Cortex of kidney (tissue), 1 donor: ENCODE measurements at places on chromosomes 7 and 10.

- no peak for DNase-seq
Measured at GRCh38 chr10:33310853-33311252, 23.6 kb downstream of the NRP1 start.

DNA sequence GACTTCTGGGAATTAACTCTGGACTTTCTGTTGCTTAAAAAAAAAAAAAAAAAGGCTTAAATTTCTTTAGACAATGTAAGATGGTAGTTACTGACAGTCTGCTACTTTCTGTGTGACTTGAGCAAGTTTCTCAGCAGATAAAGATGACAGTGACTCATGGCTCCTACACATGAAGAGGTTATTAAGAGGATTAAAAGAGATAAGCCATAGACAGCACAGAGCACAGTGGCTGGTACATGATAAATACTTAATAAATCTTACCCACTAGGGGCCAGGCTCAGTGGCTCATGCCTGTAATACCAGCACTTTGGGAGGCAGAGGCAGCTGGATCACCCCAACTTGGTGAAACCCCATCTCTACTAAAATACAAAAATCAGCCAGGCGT is 174.8 kb downstream of the JAZF1 start:
- no peak for DNase-seq

- no peak for DNase-seq
Measured at GRCh38 chr7:127901895-127902703, 129.1 kb downstream of the LRRC4 start.

GRCh38 chr10:87594864-87595263 is 64.8 kb upstream of the PAPSS2 start:
- DNase-seq, result no peak

GRCh38 chr7:103680161-103681144 is 234.4 kb upstream of the SLC26A5 start:
- DNase-seq, result no peak

- DNase-seq, result no peak
Measured at GRCh38 chr10:31962826-31963588, 34.4 kb upstream of the ARHGAP12 start.

DNA sequence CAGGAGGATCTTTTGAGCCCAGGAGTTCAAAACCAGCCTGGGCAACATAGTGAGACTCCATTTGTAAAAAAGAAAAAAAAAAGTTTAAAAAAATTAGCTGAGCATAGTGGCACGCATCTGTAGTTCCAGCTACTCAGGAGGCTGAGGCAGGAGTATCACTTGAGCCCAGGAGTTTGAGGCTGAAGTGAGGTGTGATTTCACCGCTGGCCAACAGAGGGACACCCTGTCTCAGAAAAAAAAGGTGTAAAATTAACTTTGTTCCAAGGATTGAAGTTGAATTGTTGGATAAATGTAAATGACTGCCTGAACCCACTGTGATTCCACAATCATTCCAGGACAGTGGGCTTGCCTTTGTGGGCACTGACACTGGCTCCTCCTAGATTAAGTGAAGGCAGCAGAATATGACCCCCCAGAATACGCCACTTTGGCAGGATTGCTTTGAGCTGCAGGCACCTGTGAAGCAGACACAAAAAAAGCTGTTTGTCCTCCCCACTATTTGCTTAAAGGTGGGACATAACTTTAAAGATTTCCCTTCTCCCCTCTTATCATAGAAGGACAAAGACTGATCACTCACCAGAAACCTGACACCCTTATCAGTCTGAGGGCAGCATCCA is 57.2 kb upstream of the FOXI2 start:
- no peak for DNase-seq

- no peak for DNase-seq
Measured at GRCh38 chr7:28984631-28985030, 26.5 kb upstream of the TRIL start.

DNA sequence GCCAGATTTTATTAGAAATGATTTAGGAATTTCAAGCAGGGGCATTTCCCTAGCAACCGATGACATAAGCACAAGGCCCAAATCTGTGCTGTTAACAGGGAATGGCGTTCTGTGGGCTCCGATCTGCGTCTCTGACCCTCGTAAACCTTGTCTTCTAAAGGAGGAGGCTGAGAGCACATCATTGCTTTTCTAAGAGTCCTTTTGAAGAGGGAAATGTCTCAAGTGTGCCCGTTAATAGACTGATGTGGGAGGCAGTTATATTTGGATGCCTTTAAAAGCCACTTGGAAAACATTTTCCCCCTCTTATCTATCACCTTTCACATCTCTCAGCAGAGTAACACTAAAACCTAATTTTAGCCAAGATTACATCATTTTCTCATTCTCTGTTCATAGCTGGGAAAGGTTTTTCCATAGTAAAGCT is 424.1 kb upstream of the GALNT17 start:
- DNase-seq, result no peak

- no peak for DNase-seq
Measured at GRCh38 chr10:95480901-95481491, 80.2 kb downstream of the SORBS1 start.

DNA sequence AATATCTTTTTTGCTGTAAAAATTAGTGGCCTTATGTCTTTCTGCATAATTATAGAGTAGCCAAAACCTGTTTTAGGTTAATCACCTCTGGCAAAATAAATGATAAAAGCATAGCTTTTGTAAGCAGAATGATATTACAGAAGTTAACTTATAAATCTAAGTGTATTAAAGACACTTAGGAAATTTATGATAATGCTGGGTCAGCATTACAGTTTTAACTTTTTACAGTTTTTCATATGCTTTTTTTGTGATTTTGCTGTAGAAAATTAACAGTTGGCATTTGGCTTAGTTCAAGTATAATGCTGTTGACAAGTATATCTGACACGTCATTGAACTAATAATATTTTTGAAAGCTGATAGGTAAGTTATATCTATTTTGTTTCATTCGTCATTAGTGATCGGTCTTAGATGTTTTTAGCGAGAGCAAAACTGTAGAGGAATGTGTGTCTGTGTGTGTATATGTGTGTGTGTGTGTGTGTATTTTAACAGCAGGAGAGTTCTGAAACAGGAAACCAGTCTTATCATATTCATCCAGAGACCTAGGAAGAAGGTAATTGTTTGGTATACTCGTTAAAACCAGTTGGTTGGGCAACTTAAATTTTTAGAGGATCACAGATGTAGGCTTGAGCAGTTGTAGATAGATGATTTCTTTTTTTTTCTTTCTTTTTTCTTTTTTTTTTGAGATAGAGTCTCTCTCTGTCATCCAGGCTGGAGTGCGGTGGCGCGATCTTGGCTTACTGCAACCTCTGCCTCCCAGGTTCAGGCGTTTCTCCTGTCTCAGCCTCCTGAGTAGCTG is 15.4 kb downstream of the PTEN start:
- DNase-seq, result no peak

DNA sequence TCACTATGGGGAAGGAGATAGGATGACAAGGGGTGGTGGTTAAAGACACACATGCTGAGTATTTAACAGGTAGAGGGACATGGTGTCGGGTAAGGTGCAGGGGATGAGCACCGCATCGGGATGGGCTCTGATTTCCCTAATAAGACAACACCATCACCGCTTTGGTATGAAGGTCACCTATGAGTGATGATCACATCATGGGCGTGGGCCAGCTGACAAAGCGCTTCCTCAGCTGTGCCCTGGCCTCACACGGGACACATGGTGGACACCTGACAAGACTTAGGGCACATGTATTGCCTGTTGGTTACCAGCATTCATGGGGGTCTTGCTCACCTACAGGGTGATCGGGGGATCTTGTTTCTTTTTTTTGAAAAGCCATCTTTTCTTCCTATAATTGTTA is 12.8 kb downstream of the C7orf57 start:
- no peak for DNase-seq

DNA sequence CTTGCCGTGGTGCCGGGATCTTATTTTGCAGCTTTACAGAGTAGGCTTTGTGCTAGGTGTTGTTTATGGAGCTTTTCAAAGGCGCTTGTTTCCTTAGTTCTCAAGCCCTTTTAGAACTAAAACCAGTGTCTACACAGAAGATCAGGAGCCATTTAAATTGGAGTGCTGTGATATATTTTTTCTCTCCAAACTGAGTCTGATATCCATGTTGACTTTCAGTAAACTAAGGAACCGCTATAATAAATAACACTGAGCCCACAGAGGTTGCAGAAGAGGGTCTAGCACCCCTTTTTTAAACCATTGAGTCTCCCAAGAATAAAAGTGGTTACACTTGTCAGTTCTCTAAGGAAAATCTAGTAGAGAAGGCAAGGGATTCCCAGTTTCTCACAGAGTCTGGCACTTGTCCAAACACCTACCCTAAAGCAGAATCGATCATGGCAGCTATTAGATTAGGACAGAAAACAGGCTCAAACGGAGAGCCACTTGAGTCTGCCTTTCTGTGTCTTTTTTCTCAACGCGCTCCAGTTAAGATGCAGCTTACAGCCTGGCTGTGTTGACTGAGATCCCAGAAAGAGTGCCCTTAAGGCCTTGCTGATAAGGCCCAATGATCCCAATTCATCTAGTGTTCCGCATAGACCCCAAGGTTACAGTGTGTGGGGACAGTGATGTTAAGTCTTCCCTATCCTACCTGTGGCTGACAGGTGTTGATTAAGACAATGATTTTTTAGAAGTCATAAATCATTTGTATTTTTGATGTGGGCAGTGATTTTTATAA is 804 bp downstream of the TMEM106B start:
- DNase-seq, result no peak

- no peak for DNase-seq
Measured at GRCh38 chr10:110480387-110480786, 17.3 kb upstream of the DUSP5 start.

- DNase-seq, result no peak
Measured at GRCh38 chr7:81694711-81695110, 75.1 kb downstream of the HGF start.

GRCh38 chr10:124092860-124093773 is at the start of gene CHST15:
TSS of gene CHST15 (minus strand) at chr10:124093598. CDS start at chr10:124046212, 47,386 bp downstream.
- DNase-seq, result no peak

GRCh38 chr10:83685458-83685857 is 453.9 kb upstream of the GHITM start:
- DNase-seq, result no peak

- no peak for DNase-seq
Measured at GRCh38 chr10:81093056-81093455, 555.4 kb downstream of the SH2D4B start.

GRCh38 chr7:105885387-105886111 is 9.2 kb upstream of the ATXN7L1 start:
- no peak for DNase-seq

DNA sequence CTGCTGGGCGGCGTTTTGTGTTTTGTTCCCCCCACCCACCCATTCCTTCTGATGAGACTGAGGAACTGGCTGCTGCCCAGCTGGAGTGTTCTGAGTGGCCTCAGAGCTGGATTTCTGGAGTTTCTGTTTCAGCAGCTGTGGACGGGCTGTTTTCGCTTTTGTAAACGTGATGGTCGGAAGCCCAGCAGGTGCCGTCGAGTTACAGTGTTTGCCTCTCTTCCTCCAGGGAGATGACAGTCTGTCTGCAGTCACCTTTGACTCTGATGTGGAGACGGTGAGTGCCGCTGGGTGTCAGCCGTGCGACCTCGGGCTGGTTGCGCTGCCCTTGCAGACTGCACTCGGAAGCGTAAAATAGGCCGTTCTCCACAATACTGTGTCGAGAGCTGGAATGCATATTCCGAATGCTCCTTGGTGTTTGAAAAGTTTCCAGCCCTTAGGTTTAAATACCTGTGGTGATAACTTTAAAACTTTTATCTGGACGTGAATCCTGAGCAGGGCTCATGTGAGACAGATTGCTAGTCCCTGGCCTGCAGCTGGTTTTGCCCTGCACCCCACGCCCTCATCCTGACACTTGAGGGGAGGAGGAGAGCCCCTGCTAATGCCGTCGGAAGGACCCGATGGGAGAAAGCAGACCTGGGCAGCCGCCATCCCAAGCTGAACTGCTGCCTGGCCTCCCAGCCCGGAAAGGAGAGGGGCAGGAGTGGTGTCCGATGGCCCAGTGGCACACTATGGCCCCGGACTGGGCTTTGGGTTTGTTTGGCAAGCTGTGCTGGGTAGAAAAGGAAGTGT is 8.3 kb downstream of the IQCE start:
- no peak for DNase-seq

- DNase-seq, result no peak
Measured at GRCh38 chr7:608361-608760, 88.7 kb upstream of the PDGFA start.

DNA sequence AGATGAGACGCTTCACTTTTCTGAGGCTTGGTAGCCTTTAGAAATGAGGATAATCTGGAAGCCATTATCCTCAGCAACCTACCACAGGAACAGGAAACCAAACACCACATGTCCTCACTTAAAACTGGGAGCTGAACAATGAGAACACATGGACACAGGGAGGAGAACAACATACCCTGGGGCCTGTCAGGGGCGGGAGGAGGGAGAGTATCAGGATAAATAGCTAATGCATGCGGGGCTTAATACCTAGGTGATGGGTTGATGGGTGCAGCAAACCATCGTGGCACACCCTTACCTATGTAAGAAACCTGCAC is 48.9 kb downstream of the LRGUK start:
- DNase-seq, result no peak

GRCh38 chr10:71868192-71868697 is 17.2 kb upstream of the PSAP start:
- DNase-seq, result no peak

- no peak for DNase-seq
Measured at GRCh38 chr7:138773817-138774216, 24.0 kb upstream of the TMEM213 start.

GRCh38 chr10:23927576-23928325 is 281.2 kb upstream of the KIAA1217 start:
- no peak for DNase-seq

DNA sequence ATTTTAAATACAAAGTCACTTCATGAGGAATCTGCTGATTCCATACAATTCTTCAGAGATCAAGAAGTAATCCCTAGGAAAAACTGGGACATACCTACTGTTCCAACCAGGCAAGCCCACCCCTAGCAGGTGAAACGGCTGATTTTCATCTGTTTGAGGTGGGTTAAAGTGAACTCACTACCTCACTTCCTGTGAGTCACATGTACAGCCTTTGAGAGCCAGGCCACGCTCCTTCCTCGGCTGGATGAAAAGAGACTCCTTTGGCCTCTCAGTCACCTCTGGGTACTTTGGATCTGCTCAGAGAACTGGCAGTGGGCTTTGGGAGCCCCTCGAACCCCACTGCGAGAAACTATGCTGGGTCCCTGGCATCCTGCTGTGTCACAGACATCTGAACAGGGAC is 68.2 kb downstream of the CHST15 start:
- DNase-seq, result no peak

GRCh38 chr10:51342381-51342780 is 268.1 kb downstream of the PRKG1 start:
- no peak for DNase-seq

GRCh38 chr7:8121243-8121642 is 140.7 kb downstream of the ICA1 start:
- no peak for DNase-seq

GRCh38 chr10:14118953-14119352 is 211.8 kb downstream of the FRMD4A start:
- no peak for DNase-seq

- DNase-seq, result no peak
Measured at GRCh38 chr10:118808601-118809356, 54.0 kb upstream of the CACUL1 start.

GRCh38 chr7:16975712-16976111 is 93.9 kb upstream of the AGR3 start:
- DNase-seq, result no peak
